ENCODE measurements at places on chromosomes 11 and 22. TPM values are rescaled to one million over a fixed set of nuclear protein-coding genes. Genes with fewer than 3 reads are reported as not detected.

GRCh38 chr11:65650547-65651338 is 12.0 kb downstream of the RELA start:
- peaks cover 23% of the 10 kb centered on the region for H3K36me3 ChIP-seq
- H3K27ac ChIP-seq, result peak overlapping the region; percentile 95
- H3K27me3 ChIP-seq, result peaks cover 61% of the 10 kb centered on the region
- peak; percentile 43 for DNase-seq

DNA sequence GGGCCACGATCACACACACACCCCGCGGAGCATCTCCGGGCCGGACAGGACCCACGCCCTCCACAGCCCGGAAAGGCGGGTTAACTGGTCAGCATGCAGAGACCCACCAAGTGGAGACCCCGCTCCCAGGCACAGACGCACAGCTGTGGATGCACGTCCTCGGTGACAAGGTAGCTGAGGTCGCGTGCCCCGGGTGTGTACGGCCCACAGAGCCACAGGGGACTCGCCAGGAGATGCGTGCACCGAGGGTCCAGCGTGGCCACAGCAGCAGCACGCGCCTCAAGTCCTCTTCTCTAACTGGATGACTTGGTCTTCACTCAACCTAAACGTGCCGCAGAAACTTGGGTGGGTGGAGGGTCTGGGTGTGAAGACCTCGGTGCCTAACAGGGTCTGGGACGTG is 5.5 kb downstream of the H19 start:
- H3K4me3 ChIP-seq, result no peak overlapping the region
- no peaks in the 10 kb centered on the region for H3K27me3 ChIP-seq
- no peak for DNase-seq

DNA sequence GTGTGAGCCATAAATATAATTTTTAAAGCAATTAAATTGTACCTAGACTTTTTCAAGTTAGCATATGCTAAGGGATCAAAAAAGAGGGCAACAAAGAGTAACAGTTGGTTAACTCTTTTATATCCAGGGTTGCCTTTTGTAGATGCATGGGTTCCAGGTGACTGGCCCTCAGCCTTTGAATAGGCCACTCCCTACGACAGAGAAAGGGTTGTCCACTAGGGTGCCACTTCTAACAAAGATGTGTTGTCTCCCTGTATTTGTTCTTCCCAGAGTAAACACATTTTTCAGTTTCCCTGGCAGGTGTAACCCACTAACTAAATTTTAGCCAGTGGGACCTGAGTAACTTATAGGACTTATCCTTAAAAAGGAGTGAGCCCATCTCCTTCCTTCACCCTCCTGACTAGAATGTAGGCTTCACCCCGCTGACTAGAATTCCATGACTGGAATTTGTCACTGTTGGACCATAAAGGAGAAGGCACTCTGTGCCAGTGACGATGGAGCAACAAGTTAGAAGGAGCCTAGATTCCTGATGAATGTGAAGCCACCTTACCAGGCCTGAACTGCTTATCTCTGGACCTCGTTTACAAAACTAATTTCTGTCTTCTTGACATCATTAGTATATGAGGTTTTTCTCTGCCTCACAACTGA is 16.6 kb downstream of the TUG1 start:
- no peak overlapping the region for H3K27ac ChIP-seq
- peaks cover 7% of the 10 kb centered on the region for H3K36me3 ChIP-seq

DNA sequence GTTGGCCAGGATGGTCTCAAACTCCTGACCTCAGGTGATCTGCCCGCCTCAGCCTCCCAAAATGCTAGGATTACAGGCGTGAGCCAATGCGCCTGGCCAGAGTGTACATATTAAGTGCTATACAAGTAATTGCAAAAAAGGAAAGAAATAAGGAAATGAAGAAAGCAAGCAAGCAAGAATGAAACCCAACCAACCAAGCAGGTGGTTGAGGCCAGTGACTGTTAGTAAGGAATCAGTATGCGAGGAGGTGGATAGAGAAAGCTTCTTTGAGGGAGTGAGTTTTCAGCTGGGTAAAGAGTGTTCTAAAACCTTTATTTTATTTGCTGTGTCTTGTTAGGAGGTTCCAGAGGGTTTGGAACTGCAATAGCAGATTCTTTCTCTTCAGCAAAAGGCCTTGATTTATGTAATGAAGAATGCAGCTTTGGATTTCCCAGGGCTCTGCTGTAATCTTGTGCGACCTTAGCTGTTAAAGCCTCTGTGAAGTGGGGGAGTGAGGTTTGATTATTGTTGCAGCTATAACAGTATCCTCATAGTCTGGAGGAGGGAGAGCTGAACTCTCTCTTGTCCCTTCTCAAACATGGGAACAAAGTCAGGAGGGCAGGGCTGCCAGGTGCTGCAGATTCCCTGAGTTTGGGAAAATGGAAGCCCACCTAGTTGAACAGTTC is 5.7 kb downstream of the AMPD3 start:
- peaks cover 2% of the 10 kb centered on the region for H3K27me3 ChIP-seq
- no peak overlapping the region for H3K4me3 ChIP-seq
- peak overlapping the region; percentile 61 for H3K27ac ChIP-seq
- H3K36me3 ChIP-seq, result peaks cover 13% of the 10 kb centered on the region
- no peak for DNase-seq

DNA sequence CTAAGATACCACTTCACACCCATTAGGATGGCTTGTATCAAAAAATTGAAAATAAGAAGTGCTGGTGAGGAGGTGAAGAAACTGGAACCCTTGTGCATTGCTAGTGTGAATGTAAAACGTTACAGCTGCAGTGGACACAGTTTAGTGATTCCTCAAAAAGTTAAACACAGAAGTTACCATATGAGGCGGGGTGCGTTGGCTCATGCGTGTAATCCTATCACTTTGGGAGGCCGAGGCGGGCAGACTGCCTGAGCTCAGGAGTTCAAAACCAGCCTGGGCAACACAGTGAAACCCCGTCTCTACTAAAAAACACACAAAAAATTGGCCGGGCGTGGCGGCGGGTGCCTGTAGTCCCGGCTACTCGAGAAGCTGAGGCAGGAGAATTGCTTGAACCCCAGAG is 43.5 kb downstream of the SGSM3 start:
- H3K36me3 ChIP-seq, result peaks cover 23% of the 10 kb centered on the region
- H3K27me3 ChIP-seq, result no peaks in the 10 kb centered on the region
- H3K27ac ChIP-seq, result peak overlapping the region; percentile 86
- no peak for DNase-seq

- H3K4me3 ChIP-seq, result no peak overlapping the region
- peaks cover 8% of the 10 kb centered on the region for H3K36me3 ChIP-seq
- peaks cover 12% of the 10 kb centered on the region for H3K4me1 ChIP-seq
- no peak overlapping the region for H3K27ac ChIP-seq
- no peak for DNase-seq
Observed at GRCh38 chr11:93747122-93747521, 5.7 kb downstream of the C11orf54 start.

DNA sequence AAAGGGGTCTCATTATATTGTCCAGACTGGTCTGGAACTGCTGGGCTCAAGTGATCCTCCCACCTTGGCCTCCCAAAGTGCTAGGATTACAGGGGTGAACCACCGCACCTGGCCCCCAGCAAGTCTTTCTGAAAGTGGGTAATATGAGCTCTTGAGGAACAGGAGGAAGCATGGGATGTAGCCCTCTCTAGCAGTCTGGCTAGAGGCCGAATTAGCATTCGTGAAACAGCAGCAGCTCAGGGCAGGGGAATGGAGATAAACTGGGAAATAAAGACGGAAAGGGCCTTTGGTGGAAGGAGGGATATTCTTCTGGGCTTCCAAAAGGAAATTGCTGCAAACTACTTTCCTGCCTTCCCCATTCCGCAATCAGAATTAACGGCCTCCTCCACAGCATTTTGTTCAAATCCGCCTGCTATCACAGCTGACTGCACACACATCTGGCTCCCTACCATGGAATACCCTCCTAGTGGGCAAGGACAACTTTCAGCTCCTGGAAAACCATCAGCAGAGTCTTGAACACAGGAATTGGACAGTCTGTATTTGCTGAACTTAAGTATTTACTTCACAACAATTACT is 44.3 kb downstream of the MICAL3 start:
- peaks cover 8% of the 10 kb centered on the region for H3K27me3 ChIP-seq
- no peak for DNase-seq
- H3K36me3 ChIP-seq, result no peaks in the 10 kb centered on the region
- peaks cover 43% of the 10 kb centered on the region for H3K4me1 ChIP-seq
- H3K27ac ChIP-seq, result peak overlapping the region; percentile 72

- peak overlapping the region; percentile 71 for H3K4me3 ChIP-seq
- peaks cover 8% of the 10 kb centered on the region for H3K27me3 ChIP-seq
- peaks cover 38% of the 10 kb centered on the region for H3K4me1 ChIP-seq
- peak; percentile 80 for DNase-seq
- H3K36me3 ChIP-seq, result peaks cover 4% of the 10 kb centered on the region
Observed at GRCh38 chr11:134349109-134349801, 17.5 kb downstream of the GLB1L2 start.

DNA sequence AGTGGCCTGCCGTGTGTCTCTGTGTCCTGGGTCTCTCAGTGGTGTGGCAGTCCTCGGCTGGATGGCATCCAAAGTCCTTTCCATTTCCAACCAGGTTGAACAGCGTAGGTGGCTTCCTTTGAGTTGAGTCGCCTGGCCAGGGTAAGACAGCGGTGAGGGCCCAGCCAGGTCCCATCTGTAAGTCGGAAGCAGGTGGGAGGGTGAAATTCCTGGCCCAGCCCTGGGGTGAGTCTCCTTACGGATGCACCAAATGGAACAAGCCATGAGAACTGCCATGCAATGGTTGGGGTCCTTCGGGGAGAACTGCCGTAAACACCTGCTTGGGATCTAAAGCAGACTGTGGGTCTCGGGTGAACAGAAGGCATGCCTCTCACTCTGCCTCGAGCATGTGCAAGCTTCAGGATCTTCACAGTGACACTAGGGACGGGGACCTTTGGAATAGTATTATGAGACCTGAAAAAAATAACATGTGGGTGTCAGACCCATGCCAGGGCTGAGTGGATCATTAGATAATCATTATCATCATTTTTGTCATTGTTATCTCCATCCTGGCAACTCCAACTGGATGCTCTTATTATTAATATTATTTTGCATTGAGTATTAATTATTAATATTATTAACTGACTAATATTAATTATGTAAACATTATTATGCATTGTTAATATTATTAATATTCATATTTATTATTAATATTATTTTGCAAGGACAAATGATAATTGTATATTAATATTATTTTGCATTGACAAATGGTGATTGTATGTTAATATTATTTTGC is 57.7 kb upstream of the LINC01488 start:
- peaks cover 17% of the 10 kb centered on the region for H3K4me1 ChIP-seq
- H3K27ac ChIP-seq, result no peak overlapping the region
- H3K27me3 ChIP-seq, result peaks cover 8% of the 10 kb centered on the region
- no peaks in the 10 kb centered on the region for H3K36me3 ChIP-seq
- DNase-seq, result no peak
- no peak overlapping the region for H3K4me3 ChIP-seq

DNA sequence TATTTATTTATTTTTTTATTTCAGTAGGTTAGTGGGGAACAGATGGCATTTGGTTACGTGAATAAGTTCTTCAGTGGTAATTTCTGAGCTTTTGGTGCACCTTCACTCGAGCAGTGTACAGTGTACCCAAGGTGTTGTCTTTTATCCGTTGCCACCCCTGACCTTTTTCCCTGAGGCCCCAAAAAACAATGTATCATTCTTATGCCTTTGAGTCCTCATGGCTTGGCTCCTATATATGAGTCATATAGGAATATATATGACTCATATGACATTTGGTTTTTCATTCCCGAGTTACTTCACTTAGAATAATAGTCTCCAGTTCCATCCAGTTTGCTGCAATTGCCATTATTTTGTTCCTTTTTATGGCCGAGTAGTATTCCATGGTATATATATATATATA is 763.9 kb downstream of the NTM start:
- DNase-seq, result no peak
- H3K27ac ChIP-seq, result no peak overlapping the region
- no peaks in the 10 kb centered on the region for H3K4me1 ChIP-seq
- H3K27me3 ChIP-seq, result no peaks in the 10 kb centered on the region
- H3K4me3 ChIP-seq, result no peak overlapping the region
- no peaks in the 10 kb centered on the region for H3K36me3 ChIP-seq

HEPHL1 gene
- polyA plus RNA-seq, result not detected

SLC22A25 gene
- polyA plus RNA-seq, result not detected

SAA4 gene
- not detected for polyA plus RNA-seq

INS gene
- not detected for polyA plus RNA-seq

ZBTB3 gene
- polyA plus RNA-seq, result 4.1 TPM
